T-helper 17 cell (primary cell): ENCODE measurements at places on chromosomes 2 and 18. TPM values are rescaled to one million over a fixed set of nuclear protein-coding genes. Genes with fewer than 3 reads are reported as not detected.
A peak's percentile ranks its signal among the peaks of the same experiment; 100 is the strongest.

DNA sequence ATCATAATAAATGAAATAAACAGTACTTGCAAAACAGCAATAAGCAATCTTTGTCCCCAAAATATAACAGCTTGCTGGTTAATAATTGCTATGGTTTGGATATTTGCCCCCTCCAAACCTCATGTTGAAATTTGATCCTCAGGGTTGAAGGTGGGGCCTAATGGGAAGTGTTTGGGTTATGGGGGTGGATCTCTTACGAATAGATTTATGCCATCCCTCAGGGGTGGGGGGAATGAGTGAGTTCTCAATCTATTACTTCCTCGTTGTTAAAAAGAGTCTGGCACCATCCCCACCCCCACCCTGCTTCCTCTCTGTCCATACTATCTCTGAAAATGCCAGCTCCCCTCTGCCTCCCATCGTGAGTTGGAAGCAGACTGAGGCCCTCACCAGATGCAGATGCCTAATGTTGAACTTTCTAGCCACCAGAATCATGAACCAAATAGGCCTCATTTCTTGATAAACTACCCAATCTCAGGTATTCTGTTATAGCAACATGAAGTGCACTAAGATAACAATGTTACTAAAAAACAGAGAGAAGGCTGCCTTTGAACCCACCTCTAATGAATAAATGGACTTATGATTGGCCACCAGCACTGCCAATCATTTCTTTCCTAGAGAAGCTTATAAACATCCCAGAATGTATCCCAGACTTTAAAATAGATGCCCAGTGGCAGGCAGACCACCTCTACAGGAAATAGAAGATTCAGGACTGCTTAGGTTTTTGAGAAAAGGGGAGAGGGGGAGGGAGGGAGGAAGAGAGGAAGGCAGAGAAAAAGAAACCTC is 90.1 kb downstream of the ALPK2 start:
- H3K4me1 ChIP-seq, result peaks cover 26% of the 10 kb centered on the region
- peaks cover 29% of the 10 kb centered on the region for H3K27me3 ChIP-seq
- H3K4me3 ChIP-seq, result no peak overlapping the region

GRCh38 chr2:26776195-26776800 is 9.6 kb upstream of the CENPA start:
- peaks cover 2% of the 10 kb centered on the region for H3K36me3 ChIP-seq
- no peak for DNase-seq
- peaks cover 19% of the 10 kb centered on the region for H3K4me1 ChIP-seq
- no peak overlapping the region for H3K4me3 ChIP-seq
- peak overlapping the region; percentile 41 for H3K27ac ChIP-seq

DNA sequence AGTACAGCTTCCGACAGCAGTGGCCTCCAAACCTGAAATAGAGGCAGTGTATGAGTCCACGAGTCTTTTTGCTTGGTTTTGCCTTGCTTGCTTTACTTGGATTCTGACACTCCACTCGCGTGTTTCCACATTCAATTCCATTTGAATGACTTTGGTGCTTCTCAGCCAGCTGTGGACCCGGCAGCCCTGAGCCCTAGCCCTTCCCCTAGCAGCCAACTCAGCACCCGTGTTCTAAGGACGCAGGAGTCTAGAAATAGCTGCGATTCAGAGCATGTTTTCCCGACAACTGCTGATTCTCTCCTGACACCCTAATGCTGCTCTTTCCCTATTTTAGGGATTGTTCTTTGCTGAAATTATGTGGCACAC is 20.6 kb downstream of the LRRFIP1 start:
- no peak overlapping the region for H3K27ac ChIP-seq
- H3K27me3 ChIP-seq, result peaks cover 38% of the 10 kb centered on the region
- DNase-seq, result no peak
- H3K4me1 ChIP-seq, result no peaks in the 10 kb centered on the region

KCNG2 gene
- total RNA-seq, result not detected

SCYGR4 gene
- total RNA-seq, result not detected

FER1L5 gene
- not detected for total RNA-seq

GGCX gene
- 17.8 TPM for total RNA-seq

DNA sequence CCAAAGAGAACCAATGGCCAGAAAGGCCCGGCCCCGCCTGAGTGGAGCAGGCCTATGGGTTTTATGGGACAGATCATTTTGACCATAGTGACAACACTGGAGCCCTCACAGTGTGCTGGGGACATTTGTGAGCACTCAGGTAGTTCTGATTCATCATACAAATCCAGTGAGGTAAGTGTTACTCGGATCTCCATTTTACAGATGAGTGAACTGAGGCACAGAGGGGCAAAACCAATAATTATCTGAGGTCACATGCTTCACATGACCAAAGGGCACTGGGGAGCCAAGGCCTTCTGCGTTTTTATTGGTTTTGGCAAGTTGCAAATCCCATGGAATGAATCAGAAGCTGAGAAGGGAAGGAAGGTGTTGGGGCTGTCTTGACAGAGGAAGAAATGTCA is 111.5 kb upstream of the MGAT5 start:
- H3K4me1 ChIP-seq, result peaks cover 79% of the 10 kb centered on the region
- no peak for DNase-seq
- peak overlapping the region; percentile 56 for H3K4me3 ChIP-seq
- H3K27ac ChIP-seq, result peak overlapping the region; percentile 98
- no peaks in the 10 kb centered on the region for H3K27me3 ChIP-seq

SLC4A1AP gene
- 18.7 TPM for total RNA-seq

DNA sequence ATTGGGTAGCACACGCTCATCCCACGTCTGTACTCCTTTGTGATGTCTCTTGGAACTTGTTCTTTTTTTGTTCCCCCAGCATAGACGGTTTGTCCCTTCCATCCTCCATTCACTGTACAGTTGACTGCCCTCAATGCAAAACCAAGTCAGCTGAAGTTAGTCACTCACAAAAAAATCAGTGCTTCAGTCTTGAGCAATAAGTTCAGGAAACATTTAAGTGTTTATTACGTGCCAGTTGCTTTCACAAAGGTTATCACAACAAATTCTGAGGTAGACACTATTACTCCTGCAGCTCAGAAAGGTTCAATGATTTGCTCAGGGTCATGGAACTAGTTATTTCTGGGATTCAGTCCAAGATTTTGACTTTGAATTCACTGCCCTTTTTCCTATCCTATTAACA is 102.2 kb downstream of the PDE1A start:
- H3K27ac ChIP-seq, result no peak overlapping the region
- no peaks in the 10 kb centered on the region for H3K27me3 ChIP-seq
- DNase-seq, result no peak
- no peaks in the 10 kb centered on the region for H3K36me3 ChIP-seq
- no peak overlapping the region for H3K4me3 ChIP-seq
- no peaks in the 10 kb centered on the region for H3K4me1 ChIP-seq

GRCh38 chr2:81739966-81740365 is 1435.4 kb upstream of the LRRTM1 start:
- no peak overlapping the region for H3K27ac ChIP-seq
- no peak for DNase-seq
- H3K27me3 ChIP-seq, result no peaks in the 10 kb centered on the region
- no peaks in the 10 kb centered on the region for H3K36me3 ChIP-seq
- no peak overlapping the region for H3K4me3 ChIP-seq
- no peaks in the 10 kb centered on the region for H3K4me1 ChIP-seq

- H3K36me3 ChIP-seq, result peaks cover 8% of the 10 kb centered on the region
- H3K27ac ChIP-seq, result no peak overlapping the region
- peaks cover 7% of the 10 kb centered on the region for H3K4me1 ChIP-seq
- no peak overlapping the region for H3K4me3 ChIP-seq
- no peaks in the 10 kb centered on the region for H3K27me3 ChIP-seq
- no peak for DNase-seq
Measured at GRCh38 chr2:74278176-74278575, 65.0 kb downstream of the SLC4A5 start.

DNA sequence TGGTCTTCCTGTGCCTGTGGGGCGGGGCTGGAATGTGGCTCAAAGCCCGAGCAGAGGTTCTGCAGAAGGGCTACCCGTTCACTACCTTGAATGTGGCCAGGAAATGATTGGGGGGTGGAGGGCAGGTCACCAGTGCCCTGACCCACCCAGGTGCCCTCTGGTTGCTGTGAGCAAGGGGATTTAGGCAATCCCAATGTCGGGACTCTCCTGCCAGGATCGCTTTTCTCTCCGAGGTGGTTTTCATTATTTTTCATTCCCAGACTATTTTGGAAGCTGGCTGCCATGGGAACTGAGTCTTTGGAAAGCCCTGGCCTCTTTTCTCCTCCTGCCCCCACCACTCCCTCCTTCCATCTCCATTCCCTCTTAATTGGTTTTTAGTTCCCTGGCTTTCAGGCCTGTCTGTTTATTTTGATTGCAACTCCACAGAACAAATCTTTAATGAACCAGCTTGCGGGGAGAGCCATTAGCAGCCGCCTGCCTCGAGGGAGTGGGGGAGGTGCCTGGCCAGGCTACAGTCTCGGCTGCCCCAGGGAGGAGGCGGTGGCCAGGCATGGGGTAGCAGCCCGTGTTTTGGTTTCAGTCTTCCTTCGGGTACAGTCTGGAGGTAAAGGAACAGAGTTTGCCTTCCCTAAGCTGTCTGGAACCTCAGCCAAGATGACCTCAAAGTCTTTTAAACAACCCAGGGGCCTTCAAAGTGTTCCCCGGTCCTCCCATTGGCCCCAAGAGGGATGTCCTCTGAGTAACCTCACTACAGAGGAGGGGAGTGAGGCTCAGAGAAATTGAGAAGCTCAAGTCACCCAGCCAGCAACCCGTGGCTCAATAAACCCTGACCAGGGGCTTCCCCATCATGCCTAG is 114.4 kb upstream of the HAAO start:
- H3K27me3 ChIP-seq, result peaks cover 44% of the 10 kb centered on the region
- peaks cover 7% of the 10 kb centered on the region for H3K4me1 ChIP-seq
- peaks cover 3% of the 10 kb centered on the region for H3K36me3 ChIP-seq

IL1RL1 gene
- 0.99 TPM for total RNA-seq

GRCh38 chr18:59275406-59275949 is 2.2 kb upstream of the RAX start:
- peaks cover 83% of the 10 kb centered on the region for H3K27me3 ChIP-seq
- H3K36me3 ChIP-seq, result no peaks in the 10 kb centered on the region
- peaks cover 11% of the 10 kb centered on the region for H3K4me1 ChIP-seq
- DNase-seq, result no peak
- H3K27ac ChIP-seq, result no peak overlapping the region
- H3K4me3 ChIP-seq, result no peak overlapping the region

LYPD6 gene
- not detected for total RNA-seq

DNA sequence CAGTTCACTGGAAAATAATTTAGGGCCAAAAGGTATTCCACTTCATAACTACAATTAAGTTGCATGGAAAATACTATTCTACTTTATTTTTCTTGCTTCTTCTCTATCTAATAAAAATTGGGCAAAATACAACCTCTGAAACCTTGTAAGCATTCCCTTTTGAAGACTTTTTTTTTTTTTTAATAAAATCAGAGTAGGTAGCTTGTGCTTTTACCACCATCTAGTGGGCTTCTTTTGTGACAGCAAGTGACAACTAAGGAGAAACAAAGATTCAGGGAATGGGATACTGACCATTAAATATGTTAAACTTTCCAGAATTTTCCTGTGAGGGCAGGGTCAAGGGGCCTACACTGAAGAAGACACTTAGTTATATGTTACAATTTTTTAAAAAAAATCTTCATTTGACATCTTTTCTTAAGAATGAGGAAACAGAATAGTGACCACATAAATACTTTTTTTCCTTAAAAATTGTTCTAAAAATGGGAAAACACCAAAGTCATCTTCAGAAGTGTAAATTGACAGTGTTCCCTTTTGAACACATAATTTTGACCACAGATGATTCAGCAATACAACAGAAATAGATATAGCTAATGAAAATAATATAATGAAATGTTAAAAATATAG is 1183.2 kb upstream of the ACVR2A start:
- no peak overlapping the region for H3K4me3 ChIP-seq
- H3K27ac ChIP-seq, result no peak overlapping the region

DNA sequence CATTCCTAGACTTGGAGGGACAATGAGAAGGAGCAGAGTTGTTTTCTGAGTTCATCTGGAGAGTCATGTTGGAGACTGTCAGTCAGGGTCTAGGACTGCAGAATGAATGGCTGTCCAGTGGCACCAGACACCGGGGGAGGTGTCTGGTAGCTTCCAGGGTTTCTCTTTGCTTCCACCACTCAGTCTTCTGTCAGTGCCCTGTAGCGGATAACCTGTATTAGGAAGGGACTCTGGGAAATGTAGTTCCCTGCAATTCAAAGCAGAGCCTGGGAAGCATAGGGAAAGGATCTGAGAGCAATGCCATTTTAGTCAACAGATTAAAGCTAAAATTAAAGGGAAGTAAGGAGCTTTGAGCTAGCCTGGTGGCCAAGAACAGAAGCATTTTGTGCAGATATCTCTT is 257.9 kb downstream of the THSD7B start:
- H3K27ac ChIP-seq, result no peak overlapping the region
- no peak for DNase-seq
- H3K36me3 ChIP-seq, result no peaks in the 10 kb centered on the region
- H3K4me1 ChIP-seq, result no peaks in the 10 kb centered on the region
- H3K4me3 ChIP-seq, result no peak overlapping the region
- H3K27me3 ChIP-seq, result peaks cover 16% of the 10 kb centered on the region

DNA sequence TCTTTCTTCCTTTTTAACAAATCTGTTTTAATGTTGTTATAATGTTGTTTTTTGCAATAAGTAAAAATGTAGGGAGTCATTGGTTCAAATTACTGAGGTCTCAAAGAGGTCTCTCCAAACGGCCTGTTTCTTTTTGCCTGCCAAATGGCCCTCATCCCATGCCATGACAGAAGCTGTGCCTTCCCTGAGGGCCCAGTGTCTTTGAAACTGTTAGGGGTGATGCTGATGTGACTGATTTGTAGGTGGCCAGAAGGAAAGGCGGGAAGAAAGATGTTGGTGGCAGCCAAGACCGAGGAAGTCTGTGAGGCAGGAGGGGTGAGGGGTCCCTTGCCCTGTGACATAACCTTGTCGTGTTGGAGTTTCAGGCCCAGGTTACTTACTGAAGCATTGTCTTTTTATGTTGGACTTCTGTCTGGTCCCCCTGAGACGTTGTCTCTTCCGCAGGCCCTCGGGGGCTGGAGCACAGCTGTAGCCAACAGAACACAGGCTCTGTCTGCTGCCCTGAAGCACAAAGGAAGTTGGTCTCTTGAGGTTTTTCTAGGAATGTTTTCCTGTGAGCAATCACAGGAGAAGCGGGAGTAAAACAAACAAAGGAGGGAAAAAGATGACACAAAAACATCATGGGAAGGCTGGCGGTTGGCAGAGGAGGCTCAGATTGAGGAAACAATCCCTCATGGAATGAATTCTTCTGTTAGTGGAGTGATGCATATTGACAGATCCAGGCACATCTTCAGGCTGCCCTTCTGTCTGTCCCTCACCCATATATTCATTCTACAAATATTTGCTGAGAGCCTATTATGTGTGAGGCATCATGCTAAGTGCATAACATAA is 4.9 kb upstream of the ST3GAL5 start:
- H3K4me1 ChIP-seq, result peaks cover 16% of the 10 kb centered on the region
- DNase-seq, result no peak
- H3K4me3 ChIP-seq, result no peak overlapping the region
- H3K27me3 ChIP-seq, result no peaks in the 10 kb centered on the region
- H3K27ac ChIP-seq, result peak overlapping the region; percentile 19

GRCh38 chr2:232213176-232213575 is 165.4 kb upstream of the ALPP start:
- no peaks in the 10 kb centered on the region for H3K27me3 ChIP-seq
- no peak overlapping the region for H3K27ac ChIP-seq
- peaks cover 27% of the 10 kb centered on the region for H3K36me3 ChIP-seq
- peaks cover 29% of the 10 kb centered on the region for H3K4me1 ChIP-seq
